Glutamatergic neuron (in vitro differentiated cells): ENCODE measurements at places on chromosomes 1 and 21. TPM values are rescaled to one million over a fixed set of nuclear protein-coding genes. Genes with fewer than 3 reads are reported as not detected.

- no peaks in the 10 kb centered on the region for H3K4me1 ChIP-seq
- no peak overlapping the region for H3K27ac ChIP-seq
- DNase-seq, result no peak
- H3K36me3 ChIP-seq, result no peaks in the 10 kb centered on the region
- no peak overlapping the region for H3K4me3 ChIP-seq
Measured at GRCh38 chr1:220974431-220974830, 95.2 kb downstream of the HLX start.

GRCh38 chr1:41712695-41713094 lies 206.0 kb downstream of the HIVEP3 start:
- peaks cover 8% of the 10 kb centered on the region for H3K36me3 ChIP-seq
- H3K27ac ChIP-seq, result no peak overlapping the region
- peaks cover 44% of the 10 kb centered on the region for H3K4me1 ChIP-seq
- no peak overlapping the region for H3K4me3 ChIP-seq
- DNase-seq, result no peak

DNA sequence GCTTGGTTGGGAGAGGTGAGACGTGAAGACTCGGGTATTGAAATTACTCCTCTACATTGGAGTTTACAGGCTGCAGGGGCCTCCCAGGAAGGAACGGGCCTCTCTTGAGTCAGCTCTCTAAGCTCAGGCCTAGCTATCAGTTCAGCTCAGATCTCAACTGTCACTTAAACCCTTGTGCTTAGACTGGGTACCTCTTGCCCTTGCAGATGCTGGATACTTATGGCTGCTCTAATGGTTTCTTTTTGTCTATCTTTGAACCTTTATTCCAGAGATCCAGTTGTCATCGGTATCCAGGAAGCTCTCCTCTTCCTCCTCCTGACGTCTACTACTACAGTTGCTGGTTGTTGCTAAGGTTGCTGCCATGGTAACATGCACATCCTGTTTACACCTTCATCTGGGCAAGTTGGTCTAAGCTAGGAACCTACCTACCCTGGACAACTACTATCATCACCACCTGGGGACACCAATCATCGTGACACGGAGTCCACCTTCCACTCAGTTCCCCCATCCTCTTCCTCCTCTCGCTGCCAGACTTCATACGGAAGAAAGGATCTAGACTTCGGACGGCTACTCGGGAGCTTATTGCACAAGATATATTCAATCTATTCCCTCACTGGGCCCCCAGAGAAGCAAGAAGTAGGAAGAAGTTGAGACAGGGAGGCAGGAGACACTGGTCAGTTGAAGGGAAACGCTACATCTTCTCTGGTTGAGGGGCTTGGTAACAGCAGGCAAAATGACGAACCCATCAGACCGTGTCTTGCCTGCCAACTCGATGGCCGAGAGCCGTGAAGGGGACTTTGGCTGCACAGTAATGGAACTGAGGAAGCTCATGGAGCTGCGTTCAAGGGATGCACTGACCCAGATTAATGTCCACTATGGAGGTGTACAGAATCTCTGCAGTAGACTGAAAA lies 56.1 kb downstream of the ATP2B4 start:
- DNase-seq, result no peak
- H3K27ac ChIP-seq, result no peak overlapping the region
- H3K36me3 ChIP-seq, result no peaks in the 10 kb centered on the region
- H3K4me1 ChIP-seq, result no peaks in the 10 kb centered on the region
- no peaks in the 10 kb centered on the region for H3K27me3 ChIP-seq
- H3K4me3 ChIP-seq, result no peak overlapping the region

Gene C1orf185
- total RNA-seq, result not detected

- peaks cover 5% of the 10 kb centered on the region for H3K4me1 ChIP-seq
- H3K27me3 ChIP-seq, result no peaks in the 10 kb centered on the region
- no peak overlapping the region for H3K4me3 ChIP-seq
- H3K27ac ChIP-seq, result no peak overlapping the region
Measured at GRCh38 chr21:44288251-44289110, 2.8 kb downstream of the AIRE start.

Gene OR2L5
- total RNA-seq, result 0.22 TPM

Gene CRNN
- not detected for total RNA-seq

Gene RHD
- not detected for total RNA-seq
